ENCODE measurements at places on chromosomes 5 and 9. TPM values are rescaled to one million over a fixed set of nuclear protein-coding genes. Genes with fewer than 3 reads are reported as not detected.

GRCh38 chr9:106906129-106906528, 43.2 kb downstream of the ZNF462 start:
- no peak for DNase-seq

DNA sequence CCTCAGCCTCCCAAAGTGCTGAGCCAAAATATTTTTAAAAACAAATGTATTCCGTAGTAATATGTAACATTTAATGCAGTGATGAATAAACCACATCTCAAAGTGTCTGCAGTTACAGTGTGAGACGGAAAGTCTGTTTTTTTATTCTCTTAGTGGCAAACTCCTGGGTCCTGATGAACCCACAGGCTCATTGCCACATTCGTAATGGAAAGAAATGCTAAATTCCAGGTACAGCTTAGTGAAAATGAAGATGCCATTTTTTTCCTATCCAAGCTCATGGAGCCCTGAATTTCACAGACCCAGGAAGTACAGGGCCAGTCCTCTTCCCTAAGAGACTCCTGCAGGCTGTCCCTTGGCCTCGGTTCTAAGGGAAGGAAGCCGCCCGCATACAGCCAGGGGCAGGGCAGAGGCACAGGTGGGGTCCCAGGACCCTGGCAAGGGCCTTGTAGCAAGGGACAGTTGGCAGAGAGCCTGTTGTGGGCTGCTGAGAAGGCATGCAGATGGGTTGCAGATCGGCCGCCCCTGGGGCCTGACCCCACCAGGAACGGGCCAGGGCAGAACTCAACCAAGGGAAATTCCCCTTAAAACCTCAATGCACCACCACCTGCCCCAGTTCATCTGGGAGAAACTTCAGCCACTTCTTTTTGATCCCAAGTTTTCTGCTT, 36.2 kb downstream of the IPPK start:
- no peak for DNase-seq

DNA sequence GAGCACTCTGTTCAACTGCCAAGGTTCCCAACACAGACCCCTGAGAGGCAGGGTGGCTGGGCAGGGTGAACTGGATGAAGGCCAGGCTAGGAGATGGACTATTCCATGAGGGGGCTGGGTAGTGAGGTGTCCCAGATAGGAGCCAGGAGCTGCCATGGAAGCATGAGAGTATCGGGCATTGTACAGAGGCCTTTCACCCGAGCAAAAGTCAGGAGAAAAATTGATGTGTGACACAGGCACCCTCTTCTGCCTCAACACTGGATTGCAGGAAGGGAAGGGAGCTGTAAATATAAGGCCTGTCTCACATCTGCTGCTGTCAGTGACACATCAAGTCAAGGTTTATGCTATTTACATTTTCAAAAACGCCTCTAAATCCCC, 74.6 kb downstream of the UBAP1 start:
- DNase-seq = no peak

DNA sequence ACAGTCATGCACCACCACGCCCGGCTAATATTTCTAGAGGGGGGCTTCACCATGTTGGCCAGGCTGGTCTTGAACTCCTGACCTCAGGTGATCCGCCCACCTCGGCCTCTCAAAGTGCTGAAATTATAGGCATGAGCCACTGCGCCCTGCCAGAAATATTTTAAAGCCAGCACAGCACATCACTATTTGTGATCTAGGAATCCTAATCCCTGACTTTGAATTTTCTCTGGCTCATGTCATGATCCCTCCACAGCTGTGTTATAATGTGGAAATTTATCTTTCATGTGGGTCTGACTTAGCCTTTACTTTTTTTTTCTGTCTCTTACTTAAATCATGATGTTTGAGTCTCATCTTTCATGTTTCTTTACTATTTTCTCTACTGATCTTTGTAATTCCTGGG, 18.7 kb upstream of the ITGA1 start:
- DNase-seq = no peak

PCDHGB5 gene
- total RNA-seq = 0.43 TPM

GRCh38 chr5:53582225-53582624, 21.8 kb downstream of the NDUFS4 start:
- no peak for DNase-seq

LHFPL2 gene
- total RNA-seq = 22.2 TPM

LECT2 gene
- total RNA-seq = not detected

C9 gene
- total RNA-seq = not detected

DNA sequence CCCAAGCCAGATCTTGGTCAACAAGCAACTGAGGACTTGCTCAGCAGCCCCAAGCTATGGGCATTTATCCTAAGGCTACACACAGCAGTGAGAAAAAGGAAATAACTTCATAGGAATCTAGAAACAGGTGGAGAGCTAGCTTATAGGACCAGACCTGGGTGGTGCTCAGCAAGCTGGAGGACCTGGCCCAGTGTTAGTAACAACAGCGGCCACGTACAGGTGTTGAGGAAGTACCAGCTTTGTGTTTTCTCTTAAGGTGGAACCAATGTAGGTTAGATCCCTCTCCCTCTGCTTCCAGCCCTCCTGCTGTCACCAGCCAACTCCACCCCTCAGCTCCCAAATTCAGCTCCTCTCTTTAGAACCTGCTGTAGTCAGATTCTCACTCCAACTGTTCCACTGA, 43.4 kb downstream of the IRF1 start:
- DNase-seq = no peak

DNA sequence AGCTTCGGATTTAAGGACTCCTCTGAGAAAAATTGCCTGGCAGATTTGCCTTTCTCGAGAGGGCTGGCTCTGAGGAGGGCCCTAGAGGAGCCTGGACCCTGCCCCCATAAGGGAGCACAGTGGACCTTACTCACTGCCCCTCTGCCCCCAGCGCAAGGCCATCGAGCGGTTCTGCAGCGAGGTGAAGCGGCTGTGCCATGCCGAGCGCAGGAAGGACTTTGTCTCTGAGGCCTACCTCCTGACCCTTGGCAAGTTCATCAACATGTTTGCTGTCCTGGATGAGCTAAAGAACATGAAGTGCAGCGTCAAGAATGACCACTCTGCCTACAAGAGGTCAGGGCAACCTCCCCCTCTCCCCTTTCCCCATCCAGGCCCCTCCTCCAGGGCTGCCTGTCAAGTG, 34.6 kb downstream of the CYFIP2 start:
- no peak for DNase-seq

DNA sequence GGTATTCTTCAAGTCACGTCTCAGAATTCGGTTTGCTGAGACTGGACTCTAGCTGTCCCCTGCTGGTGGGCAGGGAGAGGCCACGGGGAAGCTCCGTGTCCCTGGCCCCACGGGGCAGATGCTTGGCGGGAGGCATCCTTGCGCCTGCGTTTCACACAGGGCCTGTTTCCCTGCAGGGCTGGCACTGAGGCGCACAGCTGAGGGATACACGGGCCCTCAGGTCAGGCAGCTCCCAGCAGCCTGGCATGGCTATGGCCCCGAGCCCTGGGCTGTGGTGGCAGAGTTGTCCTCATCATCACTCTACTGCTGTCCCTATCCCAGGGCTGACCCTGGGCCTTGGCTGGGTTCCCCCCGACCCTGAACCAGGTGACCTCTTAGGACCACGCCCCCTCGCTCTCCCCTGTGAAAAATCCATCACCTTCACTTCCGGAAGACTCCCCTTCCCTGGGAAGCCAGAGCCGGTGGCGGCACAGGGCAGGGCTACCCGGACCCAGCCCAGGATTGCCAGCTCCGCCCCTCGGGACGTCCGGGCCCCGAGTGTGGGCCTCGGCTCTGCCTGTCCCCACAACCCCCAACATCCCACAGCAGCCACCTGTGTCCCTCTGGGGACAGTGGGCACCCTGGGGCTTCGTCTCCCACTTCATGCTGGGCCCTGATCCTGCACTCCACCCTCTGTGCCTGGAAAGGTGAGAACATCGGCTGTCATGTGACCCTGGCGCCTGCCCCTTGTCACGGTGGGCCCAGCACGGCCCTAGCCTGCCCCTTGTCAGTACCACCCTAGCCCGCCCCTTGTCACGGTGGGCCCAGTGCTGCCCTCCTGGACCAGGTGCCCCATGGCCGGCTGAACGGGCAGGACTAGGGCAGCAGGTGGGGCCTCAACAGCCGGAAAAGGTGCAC, 5.0 kb downstream of the DPP7 start:
- DNase-seq = no peak

DNA sequence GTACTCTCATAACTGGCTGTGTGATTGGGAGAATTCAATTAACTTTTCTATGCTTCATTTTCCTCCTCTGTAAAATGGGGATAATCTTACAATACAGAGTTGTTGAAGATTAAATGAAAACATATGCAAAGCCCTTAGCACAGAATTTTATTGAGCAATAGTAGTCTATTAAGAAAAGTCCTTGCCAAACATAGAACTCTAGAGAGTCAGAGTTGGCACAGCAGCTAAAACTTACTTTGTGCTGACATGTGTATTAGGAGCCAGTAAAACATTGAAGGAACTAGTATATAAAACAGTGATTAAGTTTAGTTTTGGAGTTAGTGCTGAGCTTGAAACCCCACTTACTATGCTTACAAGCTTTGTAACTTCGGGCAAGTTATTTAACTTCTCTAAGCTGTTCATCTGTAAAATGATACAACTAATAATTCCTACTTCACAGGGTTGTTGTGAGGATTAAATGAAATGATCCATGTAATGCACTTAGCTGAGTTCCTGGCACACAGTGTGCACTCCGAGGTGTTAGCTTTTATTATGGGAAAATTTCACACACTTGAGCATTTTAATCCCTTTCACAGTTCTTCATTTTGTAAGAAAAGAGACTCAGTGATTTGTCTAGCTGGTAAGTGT, 20.0 kb upstream of the GRIN3A start:
- DNase-seq = no peak

DNA sequence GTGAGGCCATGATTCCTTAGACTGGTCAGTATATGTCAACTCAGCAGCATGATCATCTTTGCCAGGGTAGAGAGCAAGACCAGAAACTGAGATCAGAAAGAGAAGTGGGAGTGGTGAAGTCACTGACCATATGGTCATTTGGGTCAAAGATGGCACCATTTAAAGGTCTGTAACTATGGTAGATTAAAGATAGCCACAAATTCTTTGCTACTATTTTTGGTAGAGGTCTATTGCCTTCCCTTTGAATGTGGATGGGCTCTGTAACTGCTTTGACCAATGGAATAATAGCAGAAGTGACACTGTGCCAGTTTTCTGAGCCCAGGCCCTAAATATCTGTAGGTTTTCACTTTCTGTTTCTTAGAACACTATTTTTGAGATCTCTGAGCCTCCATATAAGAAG, 117.6 kb downstream of the PCSK1 start:
- no peak for DNase-seq

MAMDC2 gene
- total RNA-seq = not detected

DNA sequence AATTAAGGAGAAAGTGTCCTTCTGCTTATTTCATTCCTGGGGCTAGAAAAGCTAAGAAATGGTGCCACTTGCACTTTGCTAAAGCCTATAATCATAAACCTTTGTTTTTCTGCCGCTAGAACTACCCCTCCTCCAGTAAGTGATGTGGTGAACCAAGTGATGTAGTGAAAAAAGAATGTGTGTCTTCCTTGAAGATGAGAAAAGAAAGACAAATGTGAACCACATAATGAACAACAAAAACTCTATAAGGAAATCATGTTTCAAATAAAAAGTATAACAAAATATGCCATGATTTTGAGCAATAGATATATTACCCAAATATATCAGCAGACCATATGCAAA, 179.0 kb upstream of the SGCD start:
- no peak for DNase-seq

SLC25A46 gene
- 63.2 TPM for total RNA-seq

DNA sequence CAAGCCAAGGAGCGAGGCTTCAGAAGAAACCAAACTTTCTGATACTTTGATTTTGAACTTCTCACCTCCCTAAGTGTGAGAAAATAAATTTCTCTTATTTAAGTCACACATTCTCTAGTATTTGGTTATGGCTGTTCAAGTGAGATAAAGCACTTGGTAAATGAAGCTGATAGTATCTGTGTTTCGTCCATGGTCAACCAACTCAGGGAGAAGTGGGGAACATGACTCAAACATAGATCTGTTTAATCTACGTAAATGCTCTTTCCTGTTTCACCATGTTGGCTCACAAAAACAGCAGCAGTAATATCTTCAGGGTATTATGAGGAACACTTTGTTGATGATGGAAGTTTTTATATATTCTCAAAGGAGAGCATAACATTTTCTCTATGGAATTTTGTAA, 2167.2 kb upstream of the C9orf72 start:
- DNase-seq = no peak

DNA sequence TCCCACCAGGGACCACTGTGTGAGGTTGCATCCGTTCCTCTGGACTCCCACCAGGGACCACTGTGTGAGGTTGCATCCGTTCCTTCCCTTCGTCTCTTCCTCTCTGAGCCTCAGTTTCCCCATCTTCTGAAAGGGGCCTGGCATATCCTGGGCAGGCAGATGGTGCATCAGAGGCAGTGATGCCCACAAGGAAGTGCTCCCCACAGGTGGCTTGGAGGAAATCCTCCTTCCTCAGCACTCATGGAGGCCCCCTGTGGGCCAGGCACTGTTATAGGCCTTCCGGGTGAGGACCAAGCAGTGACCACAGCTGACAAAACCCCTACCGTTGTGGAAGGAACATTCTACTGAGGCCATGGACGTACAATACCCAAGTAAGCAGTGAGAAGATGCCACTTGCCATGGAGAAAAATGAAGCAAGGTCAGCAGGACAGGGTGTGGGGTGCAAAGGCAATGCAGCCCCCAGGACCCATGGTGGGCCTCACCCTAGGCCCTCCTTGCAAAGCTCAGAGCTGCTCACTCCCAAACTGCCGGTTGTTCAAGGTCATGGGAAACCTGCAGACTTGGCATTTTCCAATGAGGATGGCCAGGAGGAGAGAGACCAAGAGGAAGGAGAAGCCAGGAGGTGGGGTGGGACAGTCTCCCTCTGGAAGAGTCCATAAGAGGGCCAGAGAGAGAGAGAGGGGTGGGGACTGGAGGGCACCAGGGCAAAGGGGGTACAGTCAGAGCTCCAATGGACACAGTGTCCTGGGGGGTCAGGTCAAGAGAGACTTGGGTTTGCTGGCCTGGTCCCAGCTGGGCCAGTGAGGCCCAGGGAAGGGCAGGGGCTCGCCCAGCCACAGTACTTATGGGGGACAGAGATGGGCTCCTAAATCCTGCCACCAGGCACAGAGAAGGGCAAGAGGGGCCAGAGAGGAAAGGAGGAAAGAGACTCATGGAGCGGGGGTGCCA, 51.1 kb downstream of the C9orf50 start:
- DNase-seq = no peak
